NCI-H1417 treated with DMSO at 0.1 percent for 48 hours (cell line): ENCODE measurements at places on chromosomes 1 and 21.

- no peak for DNase-seq
Observed at GRCh38 chr1:91349524-91349923, 55.1 kb downstream of the HFM1 start.

- no peak for DNase-seq
Observed at GRCh38 chr1:229251185-229251584, 19.7 kb upstream of the RAB4A start.

DNA sequence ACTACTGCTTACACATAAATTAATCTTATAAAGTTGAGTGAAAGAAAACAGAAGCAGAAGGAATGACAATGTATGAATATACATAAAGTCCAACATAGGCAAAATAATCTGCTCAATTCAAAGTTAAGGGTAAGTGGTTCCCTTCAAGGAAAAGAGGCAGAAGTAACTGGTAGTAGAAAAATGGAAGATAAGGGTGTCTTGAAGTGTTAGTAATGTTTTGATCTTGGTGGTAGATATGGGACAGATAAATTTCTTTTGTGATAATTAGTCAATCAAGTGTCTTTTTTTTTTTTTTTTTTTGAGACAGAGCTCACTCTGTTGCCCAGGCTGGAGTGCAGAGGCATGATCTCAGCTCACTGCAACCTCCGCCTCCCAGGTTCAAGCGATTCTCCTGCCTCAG lies 12.7 kb downstream of the USP48 start:
- DNase-seq: no peak

- DNase-seq: no peak
Observed at GRCh38 chr1:201731592-201731991, 97.4 kb upstream of the IPO9 start.

GRCh38 chr1:17957588-17958267 lies 149.9 kb upstream of the IGSF21 start:
- DNase-seq: no peak

DNA sequence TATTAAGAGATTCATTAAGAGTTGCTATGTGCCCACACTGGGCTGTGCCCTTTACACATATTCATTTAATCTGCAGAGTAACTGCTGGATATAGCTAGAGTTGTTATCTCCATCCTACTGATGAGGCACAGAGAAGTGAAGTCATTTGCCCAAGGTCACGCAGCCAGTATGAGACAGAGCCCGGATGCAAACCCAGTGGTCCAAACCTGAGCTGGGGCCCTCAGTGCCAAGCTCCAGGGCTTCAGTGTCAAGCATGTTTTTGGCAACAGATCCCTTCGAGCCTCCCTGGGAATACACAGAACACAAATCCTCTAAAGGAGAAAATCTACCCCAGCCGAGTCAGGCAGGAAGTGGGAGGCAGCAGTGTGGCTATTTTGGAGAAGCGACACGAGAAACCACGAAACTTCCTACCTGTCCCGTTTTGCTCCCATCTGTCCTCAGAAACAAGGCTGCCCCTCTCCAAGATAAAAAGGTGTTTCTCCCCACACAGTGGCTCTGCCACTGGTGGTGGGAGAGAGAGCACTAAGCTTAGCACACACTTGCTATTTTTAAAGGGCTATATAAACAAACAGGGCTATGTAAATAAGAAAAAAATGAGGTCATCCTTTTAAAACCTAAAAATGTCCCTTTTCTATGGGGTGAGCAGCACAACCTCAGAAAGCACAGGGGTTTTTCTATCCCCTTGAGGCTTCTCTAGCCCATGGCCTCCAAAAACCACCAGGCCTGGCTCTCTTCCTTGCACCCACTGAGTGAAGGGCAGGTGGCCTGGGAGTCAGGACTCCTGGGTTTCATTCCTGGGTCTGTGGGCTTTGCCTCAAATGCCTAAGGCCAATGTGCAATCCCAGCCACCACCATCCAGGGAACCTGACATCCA lies 138.6 kb upstream of the EDN2 start:
- no peak for DNase-seq

DNA sequence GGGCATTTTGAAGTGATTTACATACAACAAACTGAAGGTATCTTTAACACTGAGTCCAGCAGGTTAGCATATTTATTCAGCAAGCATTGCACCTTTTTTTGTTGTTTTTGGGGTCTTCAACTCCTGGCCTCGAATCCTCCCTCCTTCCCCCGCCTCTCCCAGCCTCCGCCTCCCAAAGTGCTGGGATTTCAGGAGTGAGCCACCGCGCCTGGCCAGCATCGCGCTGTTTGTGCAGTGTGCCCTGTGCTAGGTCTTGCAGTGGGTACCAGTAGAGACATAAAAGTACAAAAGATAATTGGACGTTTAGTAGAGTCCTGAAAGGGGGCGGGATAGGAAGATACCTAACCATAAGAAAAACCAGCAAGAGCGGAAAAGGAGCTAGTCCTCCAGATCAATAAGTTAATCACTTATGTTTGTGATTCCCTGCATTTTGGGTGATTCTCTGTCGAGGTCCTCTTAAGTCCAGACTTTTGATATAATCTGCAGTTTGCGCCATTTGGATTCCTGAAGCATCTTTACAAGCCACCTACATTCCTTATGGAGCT lies 111.8 kb downstream of the OSBPL9 start:
- no peak for DNase-seq

DNA sequence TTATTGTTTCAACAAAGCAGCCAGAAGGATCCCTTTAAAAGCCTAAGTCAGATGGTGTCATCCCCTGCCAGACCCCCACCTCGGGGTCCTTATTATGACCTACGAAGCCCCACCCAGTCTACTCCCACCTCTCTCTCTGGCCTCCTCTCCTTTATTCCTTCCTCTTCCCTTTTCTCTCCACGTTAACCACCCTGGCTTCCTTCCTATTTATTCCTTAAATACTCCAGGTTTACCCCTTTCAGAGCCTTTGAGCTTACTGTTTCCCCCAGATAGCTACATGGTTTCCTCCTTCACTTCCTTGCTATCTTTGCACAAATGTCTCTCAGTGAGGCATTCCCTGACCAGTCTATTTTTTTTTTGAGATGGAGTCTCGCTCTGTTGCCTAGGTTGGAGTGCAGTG lies 12.0 kb upstream of the SLC9A1 start:
- DNase-seq: no peak

DNA sequence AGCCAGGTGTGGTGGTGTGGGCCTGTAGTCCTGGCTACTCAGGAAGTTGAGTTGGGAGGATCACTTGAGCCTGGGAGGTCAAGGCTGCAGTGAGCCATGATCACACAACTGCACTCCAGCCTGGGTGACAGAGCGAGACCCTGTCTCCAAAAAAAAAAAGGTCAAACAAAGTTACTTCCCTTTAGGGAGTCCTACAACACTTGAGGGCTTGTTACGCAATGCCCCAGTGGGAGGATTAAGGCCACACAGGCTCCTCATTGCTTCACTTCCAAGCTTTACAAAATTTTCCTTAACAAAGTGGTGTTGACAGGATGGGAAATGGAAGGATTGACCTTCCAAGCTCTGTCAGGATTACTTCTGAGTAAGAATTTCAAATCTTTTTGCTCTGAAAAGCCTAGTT lies 6.2 kb upstream of the EXTL1 start:
- no peak for DNase-seq

DNA sequence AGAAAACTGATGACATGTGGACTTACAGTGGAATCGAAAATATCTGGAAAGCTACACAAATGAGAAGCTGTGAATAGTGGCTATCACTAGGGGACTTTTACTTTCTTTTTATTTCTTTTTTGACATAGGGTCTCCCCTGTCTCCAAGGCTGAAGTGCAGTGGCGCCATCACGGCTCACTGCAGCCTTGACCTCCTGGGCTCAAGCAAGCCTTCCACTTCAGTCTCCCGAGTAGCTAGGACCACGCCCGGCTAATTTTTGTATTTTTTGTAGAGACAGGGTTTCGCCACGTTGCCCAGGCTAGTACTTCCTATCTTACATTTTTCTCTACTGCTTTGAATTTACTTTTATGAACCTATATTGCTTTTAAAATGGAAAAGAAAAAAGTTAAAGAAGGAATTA lies 10.5 kb downstream of the TMEM35B start:
- DNase-seq: no peak

- no peak for DNase-seq
Observed at GRCh38 chr1:77975386-77975785, 3.5 kb downstream of the FUBP1 start.

- no peak for DNase-seq
Observed at GRCh38 chr1:160862203-160863060, at the start of gene CD244. CD244 (minus strand) TSS chr1:160862887; CDS start chr1:160862677, 210 bp downstream.
